RWPE2 (cell line): ENCODE measurements at places on chromosomes 1 and 21.

GRCh38 chr1:87706203-87706602 is 377.5 kb downstream of the LMO4 start:
- no peak for DNase-seq

DNA sequence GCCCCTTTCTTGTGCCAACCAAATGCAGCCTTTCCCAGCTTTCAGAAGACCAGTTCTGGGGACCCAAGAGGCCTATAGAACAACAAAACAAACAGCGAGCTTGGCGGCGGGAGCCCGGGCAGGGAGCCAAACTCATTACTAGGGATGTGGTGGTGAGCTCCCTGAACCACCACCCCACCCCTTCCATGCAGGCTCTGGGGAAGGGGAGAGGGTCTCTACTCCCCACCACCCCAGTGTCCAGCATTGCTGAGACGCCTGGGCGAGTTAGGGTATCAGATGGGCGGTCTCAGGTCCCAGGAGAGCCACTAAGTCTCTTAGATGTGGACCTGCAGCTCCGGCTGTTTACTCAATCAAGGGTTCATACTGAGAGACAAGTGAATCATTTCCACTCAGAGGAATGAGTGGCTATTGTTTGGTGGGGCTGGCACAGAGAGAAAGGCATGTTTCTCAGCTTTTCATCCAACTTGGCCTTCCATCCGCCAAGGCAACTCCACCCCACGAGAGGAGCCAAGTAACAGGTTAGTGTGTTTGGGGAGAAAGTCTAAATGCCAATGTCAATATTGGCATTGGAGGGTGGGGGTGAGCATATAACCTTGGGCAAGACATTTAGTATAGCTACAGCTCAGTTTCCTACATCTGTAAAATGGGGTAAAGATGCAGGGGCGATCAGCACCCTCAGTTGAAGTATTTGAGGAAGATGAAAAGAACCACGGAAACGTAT is 40.9 kb downstream of the PLXNA2 start:
- DNase-seq: no peak

- no peak for DNase-seq
Measured at GRCh38 chr1:179591253-179591591, 410 bp upstream of the TDRD5 start.

DNA sequence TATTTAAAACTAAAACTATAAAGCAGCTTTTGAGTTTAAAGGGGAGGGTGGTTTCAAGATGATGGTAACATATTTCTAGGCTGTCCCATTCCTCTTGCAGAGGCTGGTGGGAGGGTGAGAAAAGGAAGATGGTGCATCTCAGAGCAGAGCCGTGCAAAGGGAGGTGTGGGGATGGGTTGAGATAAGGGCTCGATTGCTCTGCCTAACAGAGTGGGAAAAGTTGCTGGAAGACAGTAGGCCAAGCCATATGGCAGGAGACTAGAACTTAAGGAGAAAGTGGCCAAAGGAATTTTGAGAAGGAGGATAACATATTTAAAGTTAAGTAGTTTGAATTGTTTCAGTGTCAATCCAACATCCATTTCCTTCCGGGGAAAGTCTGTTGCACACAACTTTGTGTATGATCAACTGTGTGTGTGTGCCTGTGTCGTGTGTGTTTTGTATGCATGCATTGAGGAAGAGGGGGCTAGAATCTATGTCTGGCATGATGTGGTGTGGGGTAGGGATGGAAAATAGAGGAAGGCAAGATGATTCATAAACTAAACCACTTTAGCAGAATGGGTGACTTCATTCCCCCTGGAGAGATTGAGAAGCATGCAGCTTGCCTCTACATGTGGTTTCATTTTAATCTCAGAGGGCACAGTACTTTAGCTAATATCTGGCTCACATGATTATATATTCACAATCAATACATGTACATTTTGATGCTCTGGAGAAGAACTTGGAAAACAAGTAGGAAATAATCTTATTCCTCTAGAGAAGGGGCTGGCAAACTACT is 145.0 kb upstream of the DNAH14 start:
- DNase-seq: no peak

GRCh38 chr21:36813052-36813451 is 114.1 kb downstream of the SIM2 start:
- DNase-seq: no peak

- peak; percentile 6 for DNase-seq
Measured at GRCh38 chr1:202247104-202247503, 53.5 kb downstream of the LGR6 start.

DNA sequence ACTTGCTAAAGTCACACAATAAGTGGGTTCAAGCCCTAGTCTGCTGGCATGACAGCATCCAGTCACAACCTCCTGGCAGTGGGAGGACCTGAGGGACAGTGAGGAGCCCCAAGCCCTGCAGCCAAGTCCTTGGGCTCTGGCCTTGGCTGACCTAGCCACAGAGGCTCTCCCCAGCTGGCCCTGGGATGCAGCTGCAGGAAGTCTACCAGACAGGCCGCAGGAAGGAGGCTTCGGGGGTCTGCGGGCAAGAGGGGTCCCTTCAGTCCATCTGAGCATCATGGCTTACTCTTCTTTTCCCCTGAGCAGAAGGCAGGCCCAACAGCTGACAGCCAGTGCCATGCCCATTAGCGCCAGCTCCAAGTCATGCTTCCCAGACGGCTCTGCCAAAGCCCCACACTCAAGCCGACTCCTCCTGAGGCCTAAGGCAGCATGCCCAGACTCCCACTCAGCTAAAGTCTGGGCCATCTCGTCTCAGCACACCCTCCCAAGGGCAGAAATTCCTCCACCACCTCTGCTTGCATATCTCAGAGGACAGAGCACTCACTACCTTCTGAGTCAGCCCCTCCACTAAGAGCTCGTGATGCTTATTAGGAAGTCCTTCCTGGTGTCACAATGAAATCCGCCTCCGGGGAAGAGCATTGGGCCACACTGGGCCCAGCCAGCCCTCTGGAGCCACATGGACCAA is 20.1 kb downstream of the SLC1A7 start:
- DNase-seq: no peak

- no peak for DNase-seq
Measured at GRCh38 chr1:206736878-206737728, 33.5 kb upstream of the IL19 start.

DNA sequence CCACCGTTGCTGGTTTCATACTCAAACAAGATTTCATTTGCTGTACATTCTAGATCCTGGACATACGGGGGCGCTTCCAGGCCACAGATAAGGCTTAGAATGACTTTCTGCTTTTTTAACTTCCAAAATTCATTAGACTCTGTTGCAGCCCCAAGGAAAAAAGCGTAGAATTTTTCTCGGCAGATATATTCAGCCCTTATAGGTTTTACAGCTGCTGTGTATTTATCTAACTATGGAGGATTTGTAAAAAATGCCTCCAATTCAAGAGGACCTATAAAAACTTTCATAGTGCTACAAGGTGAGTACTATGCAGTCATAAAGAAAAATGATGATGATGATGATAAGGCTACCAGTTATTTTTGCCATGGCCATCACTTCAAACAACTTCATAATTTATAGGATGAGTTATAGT is 51.6 kb downstream of the SLC30A10 start:
- DNase-seq: no peak

- peak; percentile 72 for DNase-seq
Measured at GRCh38 chr1:231421971-231422797, at the start of gene EGLN1. TSS of gene EGLN1 (minus strand) at chr1:231422287. CDS start at chr1:231421888, 399 bp downstream.

DNA sequence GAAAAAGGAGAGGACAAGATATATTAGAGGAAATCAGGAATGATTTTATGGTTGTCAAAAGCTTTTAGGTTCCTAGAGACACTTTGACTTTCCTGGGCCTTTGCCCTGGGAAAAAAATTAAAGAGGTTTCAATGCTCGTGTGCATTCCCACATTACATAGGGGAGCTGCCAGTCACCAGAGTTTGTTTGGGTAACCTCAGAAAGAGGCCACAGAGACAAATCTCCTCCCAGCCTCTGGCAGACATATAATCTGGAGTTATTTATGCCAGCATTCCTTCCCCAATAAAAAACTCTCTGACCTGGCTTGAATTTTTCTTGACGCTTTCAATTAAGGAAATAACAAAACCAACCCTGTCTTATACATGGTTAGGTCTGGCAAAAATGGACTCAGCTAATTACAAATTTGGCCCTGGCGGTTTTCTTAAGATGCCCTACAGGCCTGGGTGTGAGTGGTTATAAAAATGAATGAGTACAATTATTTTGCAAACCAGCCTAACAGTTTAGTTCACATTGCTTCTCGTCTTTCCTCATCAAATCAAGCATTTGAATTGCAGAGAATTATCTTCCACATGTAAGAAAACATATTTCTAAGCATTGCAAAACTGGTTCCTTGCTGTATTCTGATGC is 63.7 kb downstream of the WLS start:
- DNase-seq: no peak

DNA sequence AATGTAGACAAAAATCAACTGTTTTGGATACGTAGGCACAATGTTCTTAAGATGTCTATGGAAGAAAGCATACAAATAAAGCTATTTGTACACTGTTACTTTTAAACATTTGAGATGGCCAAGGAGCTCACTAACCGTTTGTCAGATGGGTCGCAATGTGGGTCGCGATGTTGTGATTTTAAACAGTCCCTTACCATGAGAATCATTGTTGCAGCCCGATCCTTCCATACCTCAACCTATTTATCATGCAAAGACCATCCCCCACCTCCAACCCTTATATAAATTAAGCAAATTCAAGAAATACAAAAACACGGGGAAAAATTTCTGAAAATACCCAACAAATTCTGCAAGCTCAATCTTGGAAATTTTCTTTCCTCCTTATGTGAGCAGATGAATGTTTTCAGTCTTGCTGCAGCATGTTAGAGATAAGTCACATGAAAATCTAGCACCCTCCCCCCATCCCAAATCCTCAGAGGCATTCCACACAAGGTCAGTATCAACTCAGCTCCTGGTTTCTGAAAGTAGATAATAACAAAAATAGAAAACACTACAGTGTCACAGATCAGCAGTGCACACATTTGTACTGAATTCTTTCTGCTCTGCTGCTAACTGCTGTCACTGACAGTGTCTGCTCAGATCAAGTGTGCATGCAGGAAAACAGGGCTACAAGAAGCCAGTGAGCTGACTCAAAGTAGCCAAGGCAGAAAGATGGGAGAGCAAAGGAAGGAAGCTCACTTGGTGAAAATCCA is 92.9 kb upstream of the TTC39A start:
- DNase-seq: no peak

DNA sequence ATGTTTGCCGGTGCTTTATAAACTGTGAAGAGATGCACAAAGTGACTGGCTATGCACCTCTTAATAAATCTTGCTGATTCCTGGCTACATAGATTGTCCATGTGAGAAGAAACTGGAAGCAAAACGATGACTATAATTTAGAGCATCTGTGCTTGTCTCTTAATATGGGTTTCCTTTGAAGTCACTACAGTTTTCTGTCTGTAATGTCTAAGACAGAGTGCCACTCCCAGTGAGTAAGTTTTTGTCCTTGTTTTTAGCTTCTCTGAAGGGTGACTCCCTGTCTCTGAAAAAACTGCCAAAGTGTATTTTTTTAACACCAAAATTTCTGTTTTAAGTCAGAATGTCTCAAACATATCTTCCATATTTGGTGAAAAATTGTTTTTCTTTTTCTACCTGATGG is 175.1 kb downstream of the FASLG start:
- DNase-seq: no peak
